ENCODE measurements at places on chromosomes 4 and X.

DNA sequence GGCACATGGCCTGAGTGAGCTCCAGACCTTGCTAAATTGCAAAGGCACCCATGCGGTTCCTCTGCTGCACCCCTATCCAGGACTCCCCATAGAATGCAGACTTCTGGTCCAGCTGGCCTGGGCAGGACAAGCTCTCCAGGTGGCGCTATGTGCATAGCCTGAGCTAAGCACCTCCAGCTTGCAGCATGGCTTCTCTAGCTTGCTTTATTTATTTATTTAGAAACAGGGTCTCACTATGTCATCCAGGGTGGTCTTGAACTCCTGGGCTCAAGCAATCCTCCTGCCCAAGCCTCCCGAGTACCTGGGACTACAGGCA, 5.5 kb upstream of the WFS1 start:
- DNase-seq = peak; percentile 47

GRCh38 chrX:105134273-105134672, 86.2 kb downstream of the TEX13A start:
- DNase-seq = no peak

GRCh38 chr4:185201977-185202962, 1.5 kb downstream of the CFAP97 start:
- DNase-seq = no peak

- peak; percentile 17 for DNase-seq
Measured at GRCh38 chr4:10582059-10582686, 102.4 kb downstream of the CLNK start.

GRCh38 chr4:28279249-28279648, 1418.6 kb downstream of the STIM2 start:
- no peak for DNase-seq

DNA sequence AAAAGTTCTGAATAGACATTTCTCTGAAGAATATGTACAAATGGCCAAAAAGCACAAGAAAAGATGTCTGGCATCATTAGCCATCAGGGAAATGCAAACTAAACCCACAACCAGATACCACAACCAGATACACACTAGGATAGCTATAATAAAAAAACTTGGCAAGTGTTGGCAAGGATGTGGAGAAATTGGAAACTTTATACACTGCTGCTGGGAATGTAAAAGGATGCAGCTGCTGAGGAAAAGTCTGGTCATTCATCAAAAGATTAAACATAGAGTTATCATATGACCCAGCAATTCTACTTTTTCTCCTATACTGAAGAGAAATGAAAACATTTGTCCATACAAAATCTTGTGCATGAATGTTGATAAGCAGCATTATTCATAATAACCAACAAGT, 92.3 kb downstream of the UCHL1 start:
- no peak for DNase-seq

DNA sequence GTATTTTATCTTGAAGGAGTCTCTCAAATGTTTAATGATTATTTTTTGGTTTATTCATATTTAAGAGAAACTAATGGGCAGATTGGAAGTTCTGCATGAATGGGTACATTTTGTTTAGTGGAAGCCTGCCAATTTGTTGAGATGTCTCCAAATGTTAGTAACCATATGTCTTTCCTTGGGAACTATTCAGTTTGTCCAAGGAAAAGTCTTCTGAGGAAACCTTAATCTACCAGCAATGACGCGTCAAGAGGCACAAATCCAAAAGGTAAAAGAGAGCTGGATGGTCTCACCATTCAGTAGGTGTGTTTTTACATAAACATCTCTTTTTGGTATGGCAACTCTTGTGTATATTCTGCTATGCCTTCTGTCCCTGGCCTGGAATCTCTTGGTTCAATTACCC, 37.4 kb upstream of the NDST3 start:
- DNase-seq = no peak

DNA sequence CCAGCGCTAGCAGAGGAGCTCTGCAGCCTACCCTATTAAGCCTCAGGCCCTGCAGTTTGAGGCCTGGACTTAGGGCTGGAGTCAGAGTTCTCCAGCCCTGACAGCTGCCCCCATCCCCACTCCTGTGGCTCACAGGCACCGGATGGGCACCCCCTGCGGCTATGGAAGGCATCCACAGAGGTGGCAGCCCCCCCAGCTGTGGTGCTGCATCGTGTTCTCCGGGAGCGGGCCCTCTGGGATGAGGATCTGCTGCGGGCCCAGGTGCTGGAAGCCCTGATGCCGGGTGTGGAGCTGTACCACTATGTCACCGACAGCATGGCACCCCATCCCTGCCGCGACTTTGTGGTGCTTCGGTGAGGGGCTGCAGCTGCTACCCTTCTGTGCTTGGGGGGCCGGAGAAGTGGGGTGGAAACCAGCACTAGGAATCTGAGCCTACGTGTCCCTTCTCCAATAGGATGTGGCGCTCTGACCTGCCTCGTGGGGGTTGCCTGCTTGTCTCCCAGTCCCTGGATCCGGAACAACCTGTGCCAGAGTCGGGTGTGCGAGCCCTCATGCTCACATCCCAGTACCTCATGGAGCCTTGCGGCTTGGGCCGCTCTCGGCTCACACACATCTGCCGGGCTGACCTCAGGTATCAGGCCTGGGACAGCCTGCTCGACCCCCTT, 76.2 kb downstream of the STARD8 start:
- no peak for DNase-seq

GRCh38 chrX:31508338-31508737, 436.5 kb upstream of the FTHL17 start:
- DNase-seq = no peak

DNA sequence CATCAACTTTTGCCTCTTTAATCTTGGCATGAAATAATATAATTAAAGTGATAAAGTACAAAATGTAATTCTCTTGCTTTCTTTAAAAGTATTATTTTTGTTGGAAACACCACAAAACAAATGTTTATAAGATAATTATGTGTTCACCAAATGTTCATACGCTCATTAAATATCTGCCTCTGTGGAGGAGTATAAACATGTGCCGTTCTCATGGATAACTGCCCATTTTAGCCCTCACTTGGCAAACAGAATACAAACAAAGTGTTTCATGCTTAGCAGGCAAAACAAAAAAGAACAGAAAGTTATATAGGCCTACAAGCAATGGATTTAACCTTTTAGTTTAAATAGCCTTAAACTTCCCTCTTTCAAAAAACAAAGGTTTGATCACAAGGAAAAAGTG, 800.5 kb upstream of the DIAPH2 start:
- no peak for DNase-seq

- no peak for DNase-seq
Measured at GRCh38 chrX:84336646-84337045, 148.6 kb upstream of the RPS6KA6 start.

GRCh38 chr4:137015426-137016409, 516.6 kb downstream of the PCDH18 start:
- no peak for DNase-seq

DNA sequence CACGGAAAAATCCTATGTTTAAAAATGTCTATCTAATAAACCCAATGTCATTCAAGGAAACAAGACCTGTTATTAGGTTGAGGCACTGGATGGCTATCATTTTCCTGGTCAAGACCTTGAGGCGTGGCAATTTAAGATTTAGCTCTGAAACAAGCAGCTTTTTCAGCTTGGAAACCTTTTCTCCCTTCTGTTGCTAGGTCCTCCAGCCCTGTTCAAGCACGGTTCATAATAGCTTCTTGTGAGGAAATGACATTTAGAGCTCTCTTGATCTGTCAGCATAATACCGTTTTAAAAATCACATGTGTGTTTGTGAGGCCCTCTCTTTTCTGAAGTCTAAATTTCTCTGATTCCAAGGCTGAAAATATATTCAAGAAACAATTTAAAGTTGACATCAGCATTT, 133.6 kb upstream of the GRPR start:
- DNase-seq = no peak

Data from activated CD4-positive, alpha-beta T cell treated with anti-CD3 and anti-CD28 coated beads, Interleukin-2, Interleukin-6, amounts not matched to agents 100 ng/mL and 50 ng/mL, durations not matched to agents 16 hours and 8 hours (primary cell).